A549 treated with CpdA at 1 μM for 4 hours (cell line): ENCODE measurements at places on chromosomes 1 and 21. TPM values are rescaled to one million over a fixed set of nuclear protein-coding genes. Genes with fewer than 3 reads are reported as not detected.

The CFHR5 gene
- total RNA-seq, result not detected in 5 replicates

The ASCL5 gene
- total RNA-seq, result 0.08 to 0.27 TPM (median 0.09 TPM) in 4 of 5 replicates, not detected in the other

The SLC30A7 gene
- total RNA-seq, result 7.3 to 11.8 TPM (median 9.1 TPM) in 5 replicates

The SLAMF8 gene
- total RNA-seq, result not detected in 5 replicates

The SLAMF1 gene
- total RNA-seq, result not detected in 5 replicates

The RSPH1 gene
- total RNA-seq, result 0.51 to 0.98 TPM (median 0.65 TPM) in 5 replicates

The BARHL2 gene
- total RNA-seq, result not detected in 5 replicates

The NPR1 gene
- 0.80 to 1.2 TPM (median 0.95 TPM) in 5 replicates for total RNA-seq

The CASQ2 gene
- not detected in 5 replicates for total RNA-seq

The C1orf116 gene
- total RNA-seq, result 2.6 to 3.5 TPM (median 2.9 TPM) in 5 replicates

The SLC35F3 gene
- 3.8 to 5.9 TPM (median 5.5 TPM) in 5 replicates for total RNA-seq

The MAP3K7CL gene
- total RNA-seq, result 0.92 to 2.0 TPM (median 1.8 TPM) in 5 replicates

The IFI44L gene
- total RNA-seq, result 0.03 to 0.34 TPM (median 0.10 TPM) in 3 of 5 replicates, not detected in the others

The TNFRSF4 gene
- 0.07 to 0.23 TPM (median 0.13 TPM) in 4 of 5 replicates, not detected in the other for total RNA-seq

The MYCL gene
- total RNA-seq, result 0.99 to 1.4 TPM (median 1.3 TPM) in 5 replicates

The CNKSR1 gene
- total RNA-seq, result 0.21 to 0.45 TPM (median 0.35 TPM) in 4 of 5 replicates, not detected in the other

The MARCKSL1 gene
- total RNA-seq, result 62.0 to 76.8 TPM (median 74.0 TPM) in 5 replicates

The RBM8A gene
- 193 to 235 TPM (median 203 TPM) in 5 replicates for total RNA-seq

The ZNF593OS gene
- total RNA-seq, result 0.22 to 0.34 TPM (median 0.27 TPM) in 4 of 5 replicates, not detected in the other

The COL18A1 gene
- total RNA-seq, result 128 to 165 TPM (median 139 TPM) in 5 replicates

The KCND3 gene
- 0.04 to 0.06 TPM in 2 of 5 replicates, not detected in the others for total RNA-seq

The AMIGO1 gene
- total RNA-seq, result 0.84 to 1.3 TPM (median 1.2 TPM) in 5 replicates

The CACNA1S gene
- 0.02 TPM in 1 of 5 replicates, not detected in the others for total RNA-seq

The GBP2 gene
- total RNA-seq, result 0.74 to 1.3 TPM (median 0.91 TPM) in 5 replicates

The CRP gene
- not detected in 5 replicates for total RNA-seq

The FLG gene
- total RNA-seq, result 0.01 TPM in 2 of 5 replicates, not detected in the others

The BRINP3 gene
- total RNA-seq, result not detected in 5 replicates

The INKA2 gene
- 1.7 to 2.6 TPM (median 1.8 TPM) in 5 replicates for total RNA-seq

The ST6GALNAC5 gene
- not detected in 5 replicates for total RNA-seq

The CRB1 gene
- not detected in 5 replicates for total RNA-seq

The GFI1 gene
- total RNA-seq, result 0.15 to 0.26 TPM (median 0.20 TPM) in 4 of 5 replicates, not detected in the other

The HMGCL gene
- 12.8 to 14.6 TPM (median 12.9 TPM) in 5 replicates for total RNA-seq

The VANGL2 gene
- 0.84 to 1.4 TPM (median 1.1 TPM) in 5 replicates for total RNA-seq

The NUCKS1 gene
- 90.8 to 172 TPM (median 107 TPM) in 5 replicates for total RNA-seq

The ADAM30 gene
- not detected in 5 replicates for total RNA-seq

The MANEAL gene
- total RNA-seq, result 22.2 to 27.6 TPM (median 25.3 TPM) in 5 replicates

The ARL8A gene
- 33.1 to 45.9 TPM (median 41.5 TPM) in 5 replicates for total RNA-seq

The CD5L gene
- not detected in 5 replicates for total RNA-seq

The CFHR3 gene
- total RNA-seq, result 0.09 to 0.23 TPM (median 0.13 TPM) in 4 of 5 replicates, not detected in the other

The TNFRSF25 gene
- 2.3 to 4.6 TPM (median 3.8 TPM) in 5 replicates for total RNA-seq

The CHI3L1 gene
- total RNA-seq, result not detected in 5 replicates

The VANGL1 gene
- total RNA-seq, result 16.3 to 21.8 TPM (median 20.2 TPM) in 5 replicates

The CGN gene
- 1.1 to 1.9 TPM (median 1.4 TPM) in 5 replicates for total RNA-seq
